ENCODE measurements at places on chromosomes 3 and 15.

DNA sequence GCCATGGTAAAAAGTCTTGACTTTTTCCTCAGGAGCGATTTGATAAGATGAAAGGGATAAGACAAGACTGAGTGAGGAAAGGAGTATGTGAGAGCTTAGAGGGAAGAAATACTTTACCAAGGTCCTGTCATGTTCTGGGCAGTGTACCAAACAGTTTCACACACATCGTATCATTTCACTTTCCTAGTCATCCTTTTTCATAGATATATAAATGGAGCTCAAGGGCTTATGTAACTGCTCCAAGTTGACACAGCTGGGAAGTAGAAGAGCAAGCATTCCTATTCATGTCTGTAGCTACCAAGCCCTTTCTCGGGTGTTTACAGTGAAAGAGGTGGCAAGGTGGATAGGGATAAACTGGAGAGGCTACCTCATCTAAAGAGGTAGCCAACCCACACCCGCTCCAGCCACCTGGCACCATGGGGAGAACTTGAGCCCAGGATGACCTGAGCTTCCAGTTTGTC, 57.4 kb downstream of the MRPS25 start:
- DNase-seq: no peak

- no peak for DNase-seq
Measured at GRCh38 chr3:12934431-12934830, 93.1 kb upstream of the RPL32 start.

DNA sequence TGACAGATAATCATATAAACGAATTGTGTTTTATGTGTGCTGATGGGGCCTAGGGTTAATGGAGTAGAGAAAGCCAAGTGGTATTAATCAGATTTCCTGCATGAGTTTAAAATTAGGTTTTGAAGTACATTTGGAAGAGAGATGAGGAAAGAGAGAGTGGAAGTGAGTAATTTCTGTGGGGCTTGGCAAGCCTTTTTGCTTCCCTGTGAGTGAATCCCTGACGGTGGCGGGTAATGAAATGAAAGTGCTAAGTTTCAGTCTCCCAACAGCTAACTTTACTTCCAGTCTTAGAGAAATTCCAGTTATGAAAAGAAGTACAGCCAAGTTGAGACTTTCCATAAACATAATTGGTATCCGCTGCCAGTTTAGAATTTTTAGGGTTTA, 139.4 kb downstream of the BBX start:
- no peak for DNase-seq

- DNase-seq: no peak
Measured at GRCh38 chr3:106805625-106806024, 571.6 kb upstream of the CCDC54 start.

- DNase-seq: no peak
Measured at GRCh38 chr3:190325923-190326322, 3.7 kb upstream of the CLDN1 start.

DNA sequence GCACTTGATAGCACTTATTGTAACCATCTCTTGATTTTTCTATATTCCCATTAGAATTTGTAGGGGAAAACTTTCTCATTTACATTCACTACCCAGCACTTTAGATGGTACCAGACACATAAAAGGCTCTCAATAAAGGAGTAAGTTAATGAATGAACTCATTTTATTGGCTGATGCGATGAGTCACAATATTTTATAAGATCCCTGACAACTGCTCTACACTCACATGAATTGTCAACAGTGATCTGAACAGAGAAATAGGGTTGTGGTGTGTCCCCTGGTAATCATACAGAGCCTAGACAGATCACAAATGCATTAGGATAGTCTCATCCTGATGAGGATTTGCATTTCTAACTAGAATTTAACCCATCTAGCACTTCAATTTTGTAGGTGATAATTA, 567.6 kb upstream of the ARPP21 start:
- DNase-seq: no peak

- DNase-seq: no peak
Measured at GRCh38 chr15:96367311-96368200, 37.1 kb downstream of the NR2F2 start.

GRCh38 chr3:68060191-68060590, 405.8 kb upstream of the SUCLG2 start:
- DNase-seq: no peak

DNA sequence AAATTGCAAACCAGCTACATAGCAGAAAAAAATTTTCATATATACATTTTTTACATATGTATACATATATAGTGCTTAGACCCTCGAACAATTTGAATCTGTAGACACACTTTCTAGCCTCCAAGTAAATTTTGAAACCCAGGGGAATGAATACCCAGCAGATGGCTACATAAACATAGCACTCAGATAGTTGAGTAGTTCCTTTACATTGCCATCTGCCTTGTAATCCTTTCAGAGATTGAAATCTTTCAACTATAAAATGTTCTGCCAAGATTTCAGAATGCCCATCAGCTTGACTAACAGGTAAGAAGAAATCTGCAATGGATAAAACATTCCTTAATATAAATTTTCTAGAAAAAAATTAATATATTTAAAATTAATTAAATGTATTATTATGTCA, 1333.5 kb upstream of the CADM2 start:
- DNase-seq: no peak

DNA sequence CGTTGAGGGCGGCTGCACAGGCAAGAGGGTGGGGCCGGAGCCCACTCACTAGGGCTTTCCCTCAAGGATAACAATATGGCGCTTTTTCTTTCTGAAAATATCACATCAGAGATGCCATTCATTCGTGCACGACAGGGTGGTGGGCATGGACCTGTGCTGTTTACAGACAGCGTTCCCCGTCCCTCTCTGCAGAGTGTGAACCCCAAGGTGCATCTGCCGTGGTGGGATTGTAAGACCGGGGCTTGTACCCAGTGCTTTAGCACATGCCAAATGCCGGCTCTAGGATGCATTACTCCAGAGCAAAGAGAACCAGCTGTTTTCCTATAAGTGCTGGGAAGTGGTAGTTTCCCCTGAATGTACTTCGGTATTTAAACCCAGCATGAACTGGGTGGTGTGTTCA, 37.0 kb downstream of the CHDH start:
- no peak for DNase-seq
